Iris pigment epithelial cell (primary cell): ENCODE measurements at places on chromosomes 7 and 10.

GRCh38 chr7:19984231-19984632, 210.8 kb upstream of the TMEM196 start:
- no peak for DNase-seq

- DNase-seq: peak; percentile 96
Measured at GRCh38 chr7:81725812-81726127, 44.1 kb downstream of the HGF start.

- no peak for DNase-seq
Measured at GRCh38 chr10:60652628-60653027, 125.7 kb upstream of the CDK1 start.

DNA sequence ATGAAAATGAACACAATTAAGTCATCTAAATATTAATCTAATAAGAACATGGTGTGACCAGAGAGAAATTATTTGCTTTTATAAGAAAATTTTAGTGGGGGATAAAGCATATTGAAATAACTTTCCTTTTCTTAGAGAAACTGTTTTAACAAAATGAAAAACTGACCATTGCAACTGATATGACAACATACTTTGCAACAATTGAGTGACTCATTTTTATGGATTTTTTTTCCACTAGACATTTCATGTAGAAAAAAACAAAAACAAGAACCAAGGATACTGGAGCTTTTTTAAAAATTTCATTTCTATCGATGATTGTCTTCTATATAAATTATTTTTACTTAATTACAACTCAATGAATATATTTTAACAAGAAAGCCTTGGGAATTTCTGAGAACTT, 90.0 kb downstream of the C1GALT1 start:
- DNase-seq: peak; percentile 9

DNA sequence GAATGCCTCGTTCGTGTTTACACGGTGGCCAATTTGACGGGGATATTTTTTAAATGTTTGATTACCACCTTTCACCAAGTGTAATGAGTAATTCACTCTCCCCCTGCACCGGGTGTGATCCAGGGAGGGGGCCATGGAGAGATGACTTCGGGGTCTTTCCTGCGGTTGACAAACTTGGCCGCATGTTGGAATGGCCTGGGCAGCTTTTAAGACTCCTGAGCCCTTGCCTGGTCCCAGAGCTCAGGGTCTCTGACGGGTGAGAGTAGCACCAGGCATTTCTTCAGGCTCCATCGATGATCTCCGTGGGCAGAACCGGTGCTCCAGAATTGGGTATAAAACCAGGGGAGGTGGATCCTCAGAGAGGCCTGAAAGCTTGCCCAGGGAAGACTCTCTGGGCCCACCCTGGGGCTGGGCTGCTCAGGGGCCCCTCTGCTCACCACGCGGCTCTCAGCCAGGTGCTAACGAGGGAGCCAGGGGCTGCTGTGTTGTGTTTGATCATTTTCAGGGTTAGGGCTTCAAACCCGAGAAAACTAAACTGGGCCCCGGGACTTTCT, 882 bp downstream of the ZNF282 start:
- no peak for DNase-seq

DNA sequence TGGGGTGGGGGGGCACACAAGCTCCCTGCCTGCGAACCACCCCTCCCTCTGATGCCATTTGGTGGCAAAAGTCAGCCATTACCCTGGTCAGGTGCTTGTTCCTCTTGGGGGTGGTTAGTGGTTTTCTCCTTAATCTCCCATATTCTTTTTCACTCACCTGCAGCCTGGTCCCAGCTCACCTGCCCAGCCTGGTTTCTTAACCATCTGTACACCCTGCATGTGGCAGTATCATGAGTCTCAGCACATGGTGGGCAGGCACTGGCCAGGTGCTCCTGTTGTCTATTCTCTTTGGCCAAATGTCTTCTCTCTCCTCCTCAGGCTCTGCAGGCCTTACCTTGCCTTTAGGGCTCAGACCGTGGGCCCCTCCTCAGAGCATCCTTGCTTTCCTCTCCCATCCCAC, 30.5 kb downstream of the OGDH start:
- no peak for DNase-seq

- no peak for DNase-seq
Measured at GRCh38 chr7:147605323-147605722, 985.2 kb upstream of the C7orf33 start.

DNA sequence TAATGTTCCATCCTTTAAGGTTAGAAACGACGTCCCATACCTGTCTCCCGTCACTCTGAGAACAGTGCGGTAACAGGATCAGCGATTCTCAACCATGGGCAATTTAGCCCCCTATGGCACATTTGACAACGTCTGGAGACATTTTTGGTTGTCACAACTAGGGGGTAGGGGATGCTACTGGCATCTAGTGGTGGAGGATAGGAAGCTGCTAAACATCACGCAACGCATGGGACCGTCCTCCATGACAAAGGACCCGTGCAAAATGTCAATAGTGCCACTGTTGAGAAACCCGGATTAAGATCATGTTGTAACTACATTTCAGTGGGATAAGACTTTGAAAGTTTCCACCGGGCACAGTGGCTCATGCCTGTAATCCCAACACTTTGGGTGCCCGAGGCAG, 5.0 kb upstream of the PAXIP1 start:
- no peak for DNase-seq
